Non-pigmented ciliary epithelial cell (primary cell): ENCODE measurements at places on chromosomes 2 and 18.

DNA sequence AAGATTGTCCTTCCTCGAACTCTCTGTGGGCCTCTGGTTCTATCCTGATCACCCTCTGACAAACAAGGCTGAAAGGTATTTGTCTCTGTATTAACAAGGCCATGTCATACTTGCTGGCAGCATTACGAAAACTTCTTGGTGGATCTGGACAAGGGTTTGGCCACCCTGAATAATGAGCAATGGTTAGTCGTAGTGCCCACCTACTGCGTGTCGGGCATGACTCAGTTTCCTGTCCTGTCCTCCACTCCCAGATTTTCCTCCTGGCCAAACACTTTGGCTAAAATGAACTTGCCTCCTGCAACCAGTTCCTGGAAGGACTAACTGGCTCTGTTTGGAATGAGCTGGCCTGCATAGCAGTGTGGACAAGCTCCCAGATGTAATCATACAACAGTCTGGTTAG lies 198.5 kb upstream of the SMIM21 start:
- DNase-seq: no peak

DNA sequence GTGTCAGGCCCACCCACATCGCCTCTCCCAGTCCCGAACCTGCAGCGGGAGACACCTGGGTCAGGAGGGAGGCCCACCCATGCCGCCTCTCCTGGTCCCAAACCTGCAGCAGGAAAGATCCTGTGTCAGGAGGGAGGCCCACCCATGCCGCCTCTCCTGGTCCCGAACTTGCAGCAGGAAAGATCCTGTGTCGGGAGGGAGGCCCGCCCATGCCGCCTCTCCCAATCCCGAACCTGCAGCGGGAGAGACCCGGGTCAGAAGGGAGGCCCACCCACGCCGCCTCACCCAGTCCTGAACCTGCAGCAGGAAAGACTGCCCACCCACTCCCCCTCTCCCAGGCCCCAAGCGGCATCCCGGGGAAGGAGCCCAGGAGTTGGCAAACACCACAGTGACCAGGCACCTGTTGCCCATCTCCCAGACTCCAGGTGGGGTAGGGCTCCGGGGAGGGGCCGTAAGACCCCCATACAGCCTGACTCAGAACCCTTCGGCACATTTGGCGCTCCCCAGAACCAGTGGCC lies 7.8 kb downstream of the SLC66A2 start:
- DNase-seq: no peak

DNA sequence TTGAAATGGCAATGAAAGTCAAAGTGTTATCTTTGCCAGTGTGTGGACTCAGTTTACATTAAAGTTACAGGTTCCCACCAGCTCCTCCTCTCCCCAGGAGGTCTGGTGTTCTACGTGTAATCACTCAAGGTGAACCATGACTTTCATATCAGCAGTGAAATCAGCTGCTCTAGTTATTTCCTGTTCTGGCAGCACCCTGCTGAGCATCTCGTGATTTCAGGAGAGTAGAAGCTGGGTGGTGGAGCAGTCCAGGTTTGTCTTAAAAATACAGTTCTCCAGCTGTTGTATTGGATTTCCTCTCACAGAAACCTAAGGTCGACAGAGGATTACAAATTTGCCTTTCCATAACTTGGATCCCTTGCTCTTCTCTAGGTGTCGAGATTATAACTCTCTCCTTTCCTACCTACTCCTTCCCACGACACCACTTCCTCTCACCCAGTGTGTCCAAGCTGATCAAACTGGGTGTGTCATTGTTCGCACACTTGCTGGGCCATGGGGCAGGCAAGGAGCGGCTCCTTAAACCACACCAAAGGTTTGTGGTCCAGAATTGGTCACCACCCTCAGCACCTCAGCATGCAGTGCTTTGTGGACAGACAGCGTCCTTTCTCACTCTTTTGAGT lies 13.0 kb upstream of the ARHGAP25 start:
- DNase-seq: no peak

DNA sequence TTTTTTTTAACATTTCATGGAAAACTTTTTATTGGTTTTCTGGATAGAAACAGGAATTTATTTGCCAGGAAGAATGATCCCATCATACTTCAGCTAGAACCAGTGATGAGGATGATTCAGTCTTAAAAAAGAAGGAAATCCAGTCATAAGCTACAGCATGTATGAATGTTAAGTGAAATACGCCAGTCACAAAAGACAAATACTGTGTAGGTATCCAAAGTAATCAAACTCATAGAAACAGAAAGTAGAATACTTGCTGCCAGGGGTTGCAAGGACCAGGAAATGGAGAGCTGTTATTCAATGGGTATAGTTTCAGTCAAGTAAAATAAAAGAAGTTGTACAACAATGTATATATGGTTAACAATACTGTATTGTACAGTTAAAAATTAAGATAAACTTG lies 21.3 kb downstream of the PSME4 start:
- no peak for DNase-seq

- no peak for DNase-seq
Observed at GRCh38 chr2:162731917-162732804, 106.4 kb downstream of the KCNH7 start.

GRCh38 chr2:236553522-236553921 lies 16.1 kb upstream of the ACKR3 start:
- no peak for DNase-seq

DNA sequence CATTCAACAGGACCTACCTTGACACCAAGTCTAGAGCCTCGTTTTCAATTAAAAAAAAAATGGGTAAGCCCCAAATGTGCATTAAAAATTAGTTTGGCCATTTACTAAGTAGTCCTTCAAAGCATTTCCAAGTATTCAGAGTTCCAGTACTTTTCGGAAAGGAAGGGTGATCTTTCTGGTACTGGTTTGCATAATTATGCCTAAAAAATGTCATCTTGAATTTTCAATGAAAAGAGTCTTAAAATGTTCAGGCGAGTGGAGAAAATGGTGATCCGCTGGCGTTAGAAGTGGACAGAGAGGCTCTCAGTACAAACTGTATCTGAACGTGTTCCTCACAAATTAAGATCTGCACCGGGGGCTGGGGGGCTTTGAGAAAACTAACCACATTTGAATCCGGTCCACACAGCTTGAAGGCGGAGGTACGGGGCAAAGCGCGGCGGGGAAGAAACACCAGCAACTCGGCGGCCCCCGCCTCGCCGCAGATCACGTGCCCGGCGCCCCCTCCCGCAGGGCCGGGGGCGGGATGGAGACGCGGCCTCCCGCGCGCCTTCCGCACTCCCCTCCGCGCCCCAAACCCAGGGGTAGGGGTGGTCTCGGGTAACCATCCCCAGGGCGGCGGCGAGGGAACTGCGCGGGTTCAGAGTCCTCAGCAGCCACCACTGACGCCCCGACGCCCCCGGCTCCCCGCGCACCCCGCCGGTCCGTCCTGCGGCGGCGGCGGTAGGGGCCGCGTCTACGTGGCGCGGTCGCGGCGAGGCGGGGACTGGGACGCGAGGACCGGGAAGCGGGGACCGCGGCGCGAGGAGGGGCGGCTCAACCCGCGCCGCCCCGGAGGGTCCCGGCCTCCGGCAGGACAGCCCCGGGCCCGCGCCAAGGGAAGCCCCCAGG lies 564 bp downstream of the LPIN2 start:
- no peak for DNase-seq

DNA sequence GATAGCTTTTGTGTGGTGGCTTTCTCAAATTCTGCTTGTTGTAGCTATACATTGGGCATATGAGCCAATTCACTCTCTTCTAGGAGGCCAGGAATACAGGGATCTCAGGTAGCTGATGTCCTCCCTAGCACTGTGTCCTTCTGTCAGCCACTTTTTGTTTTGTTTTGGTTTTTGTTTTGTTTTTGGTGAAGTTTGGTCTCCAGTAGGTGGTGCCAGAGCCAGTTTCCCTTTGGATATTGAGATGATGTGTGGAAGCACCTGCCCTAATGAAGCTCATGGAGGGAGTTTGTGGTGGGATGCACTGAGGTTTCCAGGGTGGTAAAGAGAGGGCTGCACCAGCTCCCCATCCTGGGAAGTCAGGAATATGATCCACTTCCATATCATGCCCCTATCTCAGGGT lies 100.5 kb upstream of the VWC2L start:
- no peak for DNase-seq

DNA sequence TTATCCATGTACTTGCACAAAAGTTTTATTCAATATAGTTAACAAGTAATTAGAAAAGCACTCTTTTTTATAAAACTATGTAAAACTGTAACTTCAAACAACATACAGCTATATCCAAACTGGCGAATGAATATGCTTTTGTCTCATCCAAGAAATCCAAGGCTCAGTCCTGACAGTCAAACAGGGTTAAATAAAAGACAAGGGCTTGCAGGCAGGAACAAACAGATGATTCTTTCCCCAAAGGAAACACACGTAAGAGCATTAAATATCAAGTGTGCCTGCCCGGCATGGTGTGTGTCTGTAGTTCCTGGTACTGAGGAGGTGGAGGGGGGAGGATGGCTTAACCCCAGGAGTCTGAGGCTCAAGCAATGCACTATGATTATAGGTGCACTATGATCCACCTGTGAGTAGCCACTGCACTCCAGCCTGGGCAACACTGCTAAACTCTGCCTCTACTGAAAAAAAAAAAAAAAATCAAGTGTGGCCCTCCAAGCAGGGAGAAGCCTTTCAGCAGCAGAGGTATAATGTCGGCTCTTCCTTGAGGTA lies 171.3 kb downstream of the DLGAP1 start:
- DNase-seq: no peak

DNA sequence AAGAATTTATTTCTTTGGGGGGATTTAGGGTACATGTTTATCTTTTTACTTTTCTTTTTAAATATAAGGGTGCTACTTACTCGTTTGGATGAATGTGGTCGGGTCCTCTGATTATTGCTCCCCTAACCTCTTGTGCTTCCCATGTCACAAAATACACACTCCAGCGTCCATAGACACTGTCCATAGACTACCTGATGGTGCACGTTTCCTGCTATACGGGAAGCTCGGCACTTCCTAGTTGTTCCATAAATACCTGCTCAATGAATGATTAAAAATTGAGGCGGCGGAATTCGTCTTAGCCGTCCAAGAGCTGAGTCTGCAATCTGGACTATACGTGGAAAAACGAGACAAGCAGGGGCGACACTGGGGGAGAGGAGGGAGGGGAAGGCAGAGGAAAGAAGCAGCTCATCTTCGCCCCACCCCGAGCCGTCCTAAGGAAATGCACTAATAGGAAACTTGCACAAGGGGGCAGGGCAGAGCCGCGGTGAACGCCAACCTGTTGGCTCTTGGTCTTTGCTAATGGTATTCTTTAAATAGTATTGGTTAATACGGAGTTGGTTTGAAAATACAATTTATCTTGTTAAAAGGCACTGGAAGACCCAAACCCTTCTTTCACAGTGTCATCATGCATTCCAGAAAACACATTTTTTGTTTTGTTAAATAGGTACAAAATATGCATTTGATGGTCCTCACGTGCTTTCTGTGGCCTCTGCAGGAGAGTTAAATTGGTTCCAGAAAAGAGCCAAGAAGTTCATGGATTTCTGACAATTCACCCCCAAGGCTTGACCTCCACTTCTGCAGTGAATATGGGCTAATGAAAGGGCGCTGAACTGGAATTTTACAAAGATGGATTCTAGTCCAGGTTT lies 73.0 kb upstream of the KCTD1 start:
- DNase-seq: no peak

- no peak for DNase-seq
Observed at GRCh38 chr2:240568678-240569522, 616 bp downstream of the RNPEPL1 start.

DNA sequence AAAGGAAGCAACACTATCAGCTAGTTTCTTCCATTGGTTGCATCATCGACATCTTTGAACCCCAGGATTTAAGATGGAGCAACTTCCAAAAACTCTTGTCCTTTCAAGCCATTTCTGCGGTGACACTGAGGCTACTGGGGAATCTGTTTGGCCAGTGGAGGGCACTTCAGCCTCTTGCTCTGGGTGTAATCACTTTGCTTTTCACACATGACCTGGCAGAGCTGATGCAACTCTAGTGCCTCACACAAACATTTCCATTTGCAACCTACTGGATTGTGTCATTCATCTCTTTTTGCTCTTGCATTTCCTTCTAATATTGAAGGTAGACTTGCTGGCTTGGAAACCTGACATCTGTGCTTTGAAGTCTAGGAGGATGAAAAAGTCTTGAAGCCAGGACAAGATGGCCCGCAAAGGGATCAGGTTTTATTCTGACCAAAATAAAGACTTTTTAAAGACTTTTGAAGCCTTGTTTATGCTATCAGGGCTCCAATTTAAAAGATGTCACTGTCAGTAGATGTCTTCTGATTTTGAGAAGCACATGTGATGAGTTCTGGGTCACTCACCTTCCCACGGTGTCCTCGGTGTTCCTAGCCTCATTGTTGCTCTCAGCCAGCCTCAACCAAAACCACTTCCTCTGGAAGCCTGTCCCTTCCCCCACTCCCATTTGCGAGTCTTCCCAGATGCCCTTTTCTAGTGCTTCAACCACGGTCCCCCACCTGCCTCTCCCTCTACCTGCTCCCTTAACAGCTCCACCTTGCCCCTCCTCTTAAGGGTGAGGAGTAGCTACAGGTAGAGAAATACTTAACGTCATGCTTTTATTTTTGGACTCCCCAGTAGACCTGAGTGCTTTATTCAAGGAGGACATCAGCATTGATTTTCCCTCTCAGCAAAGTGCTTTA lies 69.7 kb upstream of the KCNE4 start:
- no peak for DNase-seq

DNA sequence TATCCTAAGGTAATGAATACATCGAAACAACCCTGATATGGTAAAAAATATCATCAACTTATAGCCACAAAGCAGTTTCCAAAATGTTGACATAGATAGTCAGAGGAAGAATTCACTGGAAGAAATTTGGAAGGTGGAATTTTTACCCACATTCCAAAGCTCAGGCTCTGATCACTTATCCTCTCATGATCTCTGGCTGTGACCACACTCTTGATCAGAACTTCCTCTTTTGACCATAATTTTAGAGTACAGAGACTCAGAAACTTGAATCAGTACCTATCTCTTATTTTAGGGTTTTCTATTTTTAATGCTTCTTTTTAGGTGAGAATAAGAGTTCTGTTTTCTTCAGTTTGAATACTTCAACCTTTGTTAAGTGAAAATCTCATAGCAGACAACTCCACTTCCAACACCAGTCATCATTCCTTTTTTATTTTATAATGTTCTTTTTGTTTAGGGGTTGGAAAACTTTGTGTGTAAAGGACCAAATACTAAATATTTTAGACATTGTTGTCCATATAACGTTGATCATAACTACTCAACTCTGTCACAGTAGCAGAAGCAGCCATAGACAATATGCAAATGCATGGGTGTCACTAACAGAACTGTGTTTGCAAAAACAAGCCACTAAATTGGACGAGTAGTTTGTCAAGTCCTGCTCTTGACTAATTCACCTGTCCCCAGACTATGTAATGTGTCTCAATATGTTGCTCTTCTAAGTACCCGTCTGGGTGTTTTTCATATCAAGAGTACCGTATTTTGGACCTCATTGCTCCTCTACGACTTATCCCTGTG lies 891.6 kb upstream of the CRIM1 start:
- no peak for DNase-seq

- no peak for DNase-seq
Observed at GRCh38 chr2:52698408-52698807, 1069.2 kb upstream of the CHAC2 start.

DNA sequence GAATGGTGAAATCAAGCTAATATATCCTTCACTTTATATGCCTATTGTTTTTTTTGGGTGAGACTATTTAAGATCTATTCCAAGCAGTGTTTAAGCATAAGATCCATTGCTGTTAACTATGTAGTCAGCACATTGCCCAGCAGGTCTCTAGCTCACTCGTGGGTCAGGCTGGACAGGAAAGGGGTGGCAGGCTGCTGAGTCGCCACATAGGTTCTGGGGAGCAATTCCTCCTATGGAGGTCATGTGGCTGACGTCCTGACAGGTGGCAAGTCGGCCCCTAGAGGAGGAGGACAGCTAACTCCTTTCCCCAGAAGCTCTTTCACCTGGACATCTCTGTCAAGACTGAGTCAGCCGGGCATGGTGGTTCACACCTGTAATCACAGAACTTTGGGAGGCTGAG lies 13.9 kb upstream of the RAB31 start:
- no peak for DNase-seq
